ENCODE measurements at places on chromosomes 2 and 18.

DNA sequence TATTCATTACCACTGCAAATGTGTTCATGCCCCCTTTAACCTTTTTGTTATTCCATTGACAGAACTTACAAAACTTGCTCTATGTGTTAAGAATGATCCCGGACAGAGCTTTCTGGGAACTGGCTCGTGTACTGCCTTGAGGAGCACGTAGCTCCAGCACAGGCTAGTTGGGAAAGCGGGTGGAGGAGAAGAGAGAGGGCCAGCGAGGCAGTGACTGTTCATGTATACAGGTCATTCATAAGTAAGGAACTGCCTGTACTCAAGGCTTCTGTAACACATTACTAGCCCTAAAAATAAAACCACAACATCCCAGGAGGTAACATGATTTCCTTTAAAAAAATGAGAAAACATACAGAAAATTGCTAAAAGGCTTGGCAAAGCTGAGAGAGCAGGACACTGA, 109.0 kb downstream of the STK39 start:
- DNase-seq, result no peak

DNA sequence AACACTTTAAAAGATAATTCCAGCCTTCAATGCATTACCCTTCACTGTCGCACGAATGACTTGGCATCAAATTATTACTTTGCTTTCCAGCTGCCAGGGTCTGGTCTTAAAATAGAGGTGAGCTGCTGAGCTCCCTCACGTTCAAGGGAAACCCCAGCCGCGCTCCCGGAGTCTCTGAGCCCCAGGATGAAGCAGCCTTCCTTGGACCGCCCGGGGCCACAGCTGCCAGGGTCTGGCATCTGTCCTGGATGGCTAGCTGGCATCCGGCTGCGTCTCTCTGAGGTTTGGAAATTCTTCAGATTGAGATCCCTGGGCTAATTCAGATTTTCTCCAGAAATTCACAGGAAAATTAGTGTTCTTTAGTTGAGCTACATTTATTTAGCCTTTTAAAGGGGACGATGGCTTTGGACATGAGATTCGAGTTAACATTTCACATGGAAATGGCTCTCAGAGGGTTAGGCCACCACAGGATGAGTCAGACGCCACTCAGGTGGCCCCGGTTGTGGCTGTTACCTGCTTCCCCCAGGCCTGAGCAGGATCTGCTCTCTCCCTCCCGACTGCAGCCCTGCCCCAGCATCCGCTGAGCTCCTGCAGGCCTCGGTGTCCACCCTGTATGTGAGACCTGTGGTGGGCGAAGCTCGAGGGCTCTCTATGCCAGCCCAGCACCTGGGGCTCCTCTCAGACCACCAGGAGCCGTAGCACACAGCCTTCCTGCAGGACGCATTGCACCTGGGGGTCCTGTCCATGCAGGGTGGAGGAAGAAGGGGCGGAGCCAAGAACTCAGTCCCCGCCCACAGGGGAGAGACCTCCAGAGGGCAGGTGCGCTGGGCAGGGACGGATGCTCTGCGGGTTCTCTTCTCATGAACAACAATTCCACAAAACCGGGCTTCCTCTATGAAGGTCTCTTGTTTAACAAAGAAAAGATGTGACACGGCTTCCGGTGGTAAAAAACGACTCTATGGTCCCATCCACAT, 255.5 kb downstream of the TWIST2 start:
- DNase-seq, result no peak

GRCh38 chr18:74115046-74115445, 32.6 kb downstream of the FBXO15 start:
- DNase-seq, result no peak

GRCh38 chr2:131567891-131568290, 40.2 kb downstream of the CCDC74A start:
- DNase-seq, result no peak

- no peak for DNase-seq
Observed at GRCh38 chr2:8424997-8425900, 256.6 kb upstream of the ID2 start.

DNA sequence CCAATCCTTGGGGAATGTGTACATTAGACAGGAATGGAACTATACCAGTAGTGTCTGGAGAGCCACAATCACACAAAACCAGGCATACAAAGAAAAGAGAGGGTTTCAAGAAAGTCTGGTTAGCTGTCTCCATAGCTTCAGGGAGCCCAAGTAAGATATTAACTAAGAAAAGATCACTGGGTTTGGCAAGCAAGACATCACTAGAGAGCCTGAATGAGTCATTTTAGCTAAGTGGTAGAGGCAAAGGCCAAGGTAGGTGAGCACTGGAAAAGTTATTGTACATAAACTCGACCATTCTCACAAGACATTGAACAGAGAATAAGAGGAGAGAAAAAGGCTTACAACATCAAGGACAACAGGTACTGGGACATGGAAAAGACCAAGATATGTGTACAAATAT, 143.8 kb upstream of the ARL4C start:
- no peak for DNase-seq

- DNase-seq, result no peak
Observed at GRCh38 chr2:2765176-2765800, 434.2 kb upstream of the MYT1L start.

DNA sequence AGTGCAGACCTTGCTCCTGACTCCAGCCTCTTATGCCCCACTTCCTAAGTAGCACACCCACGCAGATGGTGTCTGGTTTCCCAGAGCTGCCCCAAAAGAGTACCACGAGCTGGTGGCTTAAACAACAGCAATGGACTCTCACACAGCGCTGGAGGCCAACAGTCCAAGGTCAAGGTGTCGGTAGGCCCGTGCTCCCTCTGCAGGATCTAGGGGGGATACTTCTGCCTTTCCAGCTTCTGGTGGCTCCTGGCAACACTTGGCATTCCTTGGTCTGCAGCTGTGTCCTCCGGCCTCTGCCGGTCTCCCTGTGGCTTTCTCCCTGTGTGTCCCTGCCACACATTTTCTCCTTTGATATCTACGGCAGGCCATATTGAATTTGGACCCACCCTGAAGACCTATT, 99.0 kb downstream of the TSHZ1 start:
- no peak for DNase-seq

GRCh38 chr2:45774688-45775244, 123.3 kb downstream of the PRKCE start:
- DNase-seq, result no peak

DNA sequence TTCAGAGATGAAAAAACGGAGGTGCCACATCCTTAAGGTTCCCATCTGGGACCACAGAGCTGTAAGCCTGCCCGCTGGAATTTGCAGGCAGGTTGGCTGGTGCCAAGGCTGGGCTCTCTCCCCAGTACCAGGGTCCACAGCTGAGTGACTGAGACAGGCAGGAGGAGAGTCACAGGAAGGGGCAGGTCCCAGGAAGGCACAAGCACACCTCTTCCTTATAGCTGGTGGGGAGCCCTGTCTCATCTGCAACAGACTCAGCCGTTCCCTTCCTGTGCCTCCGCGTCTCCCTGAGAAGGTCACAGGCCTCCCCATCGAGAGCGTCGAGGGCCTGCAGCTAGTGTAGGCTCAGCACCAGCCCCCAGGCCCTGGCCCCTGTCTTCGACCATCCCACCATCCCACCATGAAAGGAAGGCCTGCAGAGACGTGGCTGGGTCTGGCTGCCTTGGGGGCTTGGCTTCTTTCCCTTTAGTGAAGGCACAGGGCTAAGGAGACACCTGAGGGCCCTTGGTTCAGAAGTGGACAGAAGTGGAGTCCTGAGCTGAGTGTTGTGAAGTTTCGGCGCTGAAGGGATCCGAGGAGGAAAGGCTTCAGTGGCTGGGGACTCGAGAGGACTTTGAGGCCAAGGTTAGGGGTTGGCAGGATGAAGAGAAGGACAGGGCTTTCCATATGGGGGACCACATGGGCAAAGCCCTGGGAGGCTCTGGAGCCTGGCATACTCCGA, 26.8 kb downstream of the GLI2 start:
- no peak for DNase-seq
